ENCODE measurements at places on chromosomes 13 and 19. TPM values are rescaled to one million over a fixed set of nuclear protein-coding genes. Genes with fewer than 3 reads are reported as not detected.

GRCh38 chr13:106472621-106473020 lies 62.8 kb downstream of the EFNB2 start:
- no peak for DNase-seq

GRCh38 chr19:14497228-14497921 lies 1.4 kb upstream of the GIPC1 start:
- no peak for DNase-seq

- peak; percentile 47 for DNase-seq
Measured at GRCh38 chr13:112952759-112953551, 16.1 kb upstream of the MCF2L start.

- no peak for DNase-seq
Measured at GRCh38 chr19:2081873-2082810, 14.0 kb downstream of the MOB3A start.

DNA sequence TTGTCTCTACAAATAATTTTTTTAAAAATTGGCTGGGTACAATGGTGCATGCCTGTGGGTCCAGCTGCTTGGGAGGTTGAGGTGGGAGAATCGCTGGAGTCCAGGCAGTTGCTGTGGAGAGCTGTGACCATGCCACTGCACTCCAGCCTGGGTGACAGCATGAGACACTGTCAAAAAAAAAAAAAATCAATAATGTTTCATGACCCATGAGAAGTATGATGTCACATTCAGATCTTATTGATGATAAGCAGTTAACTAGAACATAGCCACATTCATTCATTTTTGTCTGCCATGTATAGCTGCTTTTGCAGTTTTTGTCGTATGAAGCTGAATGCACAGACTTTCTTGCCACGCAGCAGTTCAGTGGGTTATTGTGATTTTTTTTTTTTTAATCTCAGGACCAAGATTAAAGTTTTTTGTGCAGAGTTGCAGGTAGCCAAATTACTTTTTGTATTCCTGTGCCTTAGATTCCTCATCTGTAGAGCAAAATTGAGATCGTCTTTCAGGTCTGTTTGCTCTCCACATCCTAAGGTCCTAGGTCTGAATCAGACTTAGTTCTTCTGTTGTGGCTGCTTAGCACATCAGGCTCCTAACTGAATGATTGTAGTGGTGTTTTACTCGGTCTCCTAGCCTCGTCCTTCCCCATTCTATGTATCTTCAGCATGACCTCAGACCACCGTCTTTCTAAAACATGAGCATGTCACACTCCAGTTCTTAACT lies 145.2 kb downstream of the GGACT start:
- no peak for DNase-seq

- peak; percentile 86 for DNase-seq
Measured at GRCh38 chr19:33350538-33351309, 22.8 kb upstream of the CEBPG start.

DNA sequence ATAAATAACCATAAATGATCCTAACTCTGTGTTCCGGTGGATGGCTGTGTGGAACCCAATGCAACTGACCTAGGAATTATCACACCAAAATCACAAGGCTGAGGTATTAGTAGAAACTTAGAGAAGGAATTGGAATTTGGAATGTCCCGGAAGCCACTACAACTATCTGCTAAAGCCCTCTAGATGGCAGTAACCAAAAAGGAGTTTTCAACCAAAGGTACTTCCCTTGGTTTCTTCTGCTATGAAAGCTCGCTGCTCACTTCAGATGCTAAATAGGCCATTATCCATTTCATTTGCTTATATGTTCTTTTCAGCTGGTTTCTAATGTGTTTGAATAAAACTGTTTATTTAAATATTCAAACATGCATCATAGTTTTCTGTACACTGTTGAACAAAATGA lies 1589.1 kb upstream of the SPRY2 start:
- DNase-seq, result no peak

GRCh38 chr19:52296400-52296772 lies 583 bp upstream of the ZNF480 start:
- no peak for DNase-seq

GRCh38 chr13:74443631-74444030 lies 309.4 kb upstream of the KLF12 start:
- DNase-seq, result no peak

DNA sequence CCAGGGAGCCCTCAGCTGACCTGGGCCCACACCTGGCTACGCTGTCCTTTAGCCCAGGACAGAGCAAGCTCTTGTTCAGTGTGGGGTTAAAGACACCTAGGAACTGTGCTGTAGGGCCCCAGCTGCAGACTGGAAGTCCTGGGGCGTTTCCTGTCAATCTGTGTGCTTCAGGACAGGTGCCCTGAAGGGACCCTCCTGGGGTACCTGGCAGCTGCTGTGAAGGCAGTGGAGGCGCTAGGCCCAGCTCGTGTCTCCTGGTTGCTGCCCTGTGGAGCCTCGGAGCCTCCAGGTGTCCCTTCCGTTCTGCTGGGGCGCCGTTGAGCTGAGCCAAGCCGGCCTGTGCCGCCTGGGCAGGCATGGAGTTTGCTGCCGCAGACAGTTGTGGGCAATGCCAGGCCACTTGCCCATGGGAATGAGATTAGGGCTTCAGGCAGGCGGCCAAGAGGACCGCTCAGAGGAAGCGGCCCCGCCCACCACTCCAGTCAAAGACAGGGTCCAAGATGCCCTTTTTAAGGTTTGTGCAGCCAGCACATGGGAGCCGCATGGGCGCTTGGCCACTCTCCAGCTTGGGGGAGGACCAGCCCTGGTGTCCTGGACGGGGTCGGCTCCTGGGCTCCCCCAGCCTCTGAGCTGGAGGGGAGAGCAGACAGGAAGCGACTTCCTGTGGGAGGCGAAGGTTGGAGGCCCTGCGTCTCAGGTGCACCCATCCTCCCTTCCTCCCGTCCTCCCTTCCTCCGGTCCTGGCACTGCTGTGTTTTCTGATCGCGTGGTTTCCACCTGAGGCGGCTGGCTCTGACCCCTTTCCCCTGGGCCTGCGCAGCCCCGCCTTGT lies 4.0 kb downstream of the PTBP1 start:
- no peak for DNase-seq

DNA sequence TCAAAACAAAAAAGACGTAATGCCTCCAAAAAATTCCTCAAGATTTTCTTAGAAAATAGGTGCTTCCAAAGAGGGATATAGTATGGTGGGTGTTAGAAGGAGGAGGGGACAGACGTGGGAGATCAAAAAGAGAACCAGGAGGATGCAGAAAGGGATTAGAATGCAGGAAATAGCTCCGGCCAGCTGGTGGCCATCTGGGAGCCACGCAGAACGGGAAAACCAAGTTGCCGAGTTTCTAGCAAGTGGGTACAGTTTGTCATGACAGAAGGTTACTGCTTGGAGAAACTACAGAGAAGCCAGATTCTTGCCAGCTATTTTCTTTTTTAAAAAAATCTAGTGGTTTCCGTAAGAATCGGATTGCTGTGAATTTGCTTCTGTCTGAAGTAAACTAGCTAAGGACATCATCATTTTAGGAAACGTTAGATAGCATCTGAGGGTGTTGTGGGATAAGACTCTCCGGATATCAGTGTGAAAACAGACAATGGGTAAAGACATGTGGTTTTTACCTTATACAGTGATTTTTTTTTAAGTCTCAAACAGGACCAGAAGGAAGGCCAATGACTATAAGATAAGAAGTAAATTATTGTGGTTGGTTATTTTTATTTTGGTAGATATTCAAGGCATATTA lies 104.9 kb downstream of the HSPH1 start:
- no peak for DNase-seq

DNA sequence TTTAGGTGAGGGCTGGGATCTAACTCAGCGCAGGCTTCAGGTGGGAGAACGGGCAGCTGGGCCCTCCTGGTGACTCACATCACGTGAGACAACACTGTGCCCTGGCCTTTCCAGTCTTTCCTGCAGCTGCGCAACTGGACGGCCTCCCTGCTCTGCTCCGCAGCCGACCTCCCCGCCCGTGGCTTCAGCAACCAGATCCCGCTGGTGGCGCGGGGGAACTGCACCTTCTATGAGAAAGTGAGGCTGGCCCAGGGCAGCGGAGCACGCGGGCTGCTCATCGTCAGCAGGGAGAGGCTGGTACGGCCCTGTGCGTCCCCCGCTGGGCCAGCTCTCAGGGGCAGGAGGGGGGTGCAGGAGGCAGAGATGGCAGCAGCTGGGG lies 8.8 kb downstream of the SPPL2B start:
- no peak for DNase-seq

DNA sequence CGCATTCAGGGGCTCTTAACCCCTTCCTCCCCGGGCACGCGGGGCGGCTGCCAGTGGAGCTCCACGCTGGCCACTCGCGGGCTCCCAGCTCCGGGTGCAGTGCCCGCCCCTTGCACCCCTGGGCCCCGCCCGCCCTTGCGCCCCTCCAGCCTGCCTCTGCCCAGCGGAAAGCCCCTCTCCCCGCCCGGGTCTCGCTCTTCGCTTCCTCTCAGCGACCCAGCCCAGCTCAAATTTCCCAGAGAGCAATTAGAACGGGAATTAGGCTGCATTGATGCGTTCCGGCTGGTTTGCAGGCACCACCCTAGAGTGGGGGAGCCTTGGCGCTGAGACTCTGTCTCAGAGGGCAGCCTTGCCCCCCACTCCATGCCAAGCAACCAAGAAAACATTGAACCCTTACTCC lies 1.8 kb upstream of the GSX1 start:
- DNase-seq, result no peak

GRCh38 chr13:25180775-25181537 lies 8.9 kb upstream of the AMER2 start:
- no peak for DNase-seq

DNA sequence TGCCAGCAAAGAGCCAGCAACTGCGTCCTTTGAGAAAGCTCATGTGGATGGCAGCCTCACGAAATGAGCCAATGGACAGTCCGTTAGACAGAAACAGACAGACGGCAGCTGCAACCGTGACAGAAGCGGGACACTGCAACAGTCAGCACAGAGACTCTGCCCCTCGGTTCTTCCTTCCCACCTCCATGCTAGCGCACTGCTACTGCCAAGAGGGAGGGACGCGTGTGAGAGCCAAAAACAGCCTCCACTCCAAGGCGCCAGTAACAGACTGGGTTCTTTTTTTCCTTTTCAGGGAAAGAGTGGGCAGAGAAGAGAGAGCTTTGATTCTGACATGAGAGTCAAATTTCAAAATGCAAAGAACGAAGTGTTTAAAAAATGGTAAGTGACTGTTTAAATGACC lies 77.5 kb downstream of the SERP2 start:
- no peak for DNase-seq

- no peak for DNase-seq
Measured at GRCh38 chr13:94249512-94249911, 230.0 kb downstream of the DCT start.

- DNase-seq, result no peak
Measured at GRCh38 chr19:38840583-38840968, 9.0 kb upstream of the ECH1 start.

GRCh38 chr13:48505597-48506091 lies 27.2 kb downstream of the RCBTB2 start:
- no peak for DNase-seq

DNA sequence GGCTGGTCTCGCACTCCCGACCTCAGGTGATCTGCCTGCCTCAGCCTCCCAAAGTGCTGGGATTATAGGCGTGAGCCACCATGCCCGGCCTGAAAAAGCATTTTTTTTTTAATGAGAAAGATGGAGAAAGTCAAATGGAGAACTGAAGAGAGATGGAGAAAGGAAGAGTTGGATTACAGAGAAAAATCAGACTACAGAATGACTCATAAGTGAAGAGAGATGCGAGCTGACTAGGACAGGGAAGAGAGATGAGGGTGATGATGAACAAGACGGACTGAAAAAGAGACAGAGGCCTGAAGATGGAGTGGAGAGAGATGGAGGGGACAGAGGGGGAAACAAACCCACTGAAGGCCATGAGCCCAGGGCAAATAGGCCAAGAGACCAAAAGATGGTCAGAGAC lies 1.5 kb downstream of the DHX34 start:
- DNase-seq, result no peak

GRCh38 chr13:112105244-112105681 lies 38.3 kb downstream of the SOX1 start:
- no peak for DNase-seq

DNA sequence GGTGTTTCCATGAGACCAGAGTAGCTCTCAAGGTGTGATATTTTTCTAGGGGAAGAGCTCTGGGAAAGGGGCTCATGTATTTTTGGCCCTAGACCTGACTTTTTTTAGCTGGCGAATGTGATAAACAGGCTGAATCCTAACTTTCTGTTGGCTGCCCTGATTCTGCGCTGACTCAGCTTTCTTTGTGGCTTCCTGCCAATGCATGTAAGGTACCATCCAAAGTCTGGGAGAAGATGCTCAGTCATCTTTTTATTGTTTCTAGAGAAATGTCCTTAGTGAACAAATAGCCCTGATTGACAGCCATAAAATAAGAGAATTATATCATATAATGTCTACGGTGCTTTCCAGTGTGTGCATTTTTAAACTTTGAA lies 113.6 kb upstream of the MBNL2 start:
- no peak for DNase-seq

- no peak for DNase-seq
Measured at GRCh38 chr13:48594096-48594815, 59.5 kb upstream of the CYSLTR2 start.

DNA sequence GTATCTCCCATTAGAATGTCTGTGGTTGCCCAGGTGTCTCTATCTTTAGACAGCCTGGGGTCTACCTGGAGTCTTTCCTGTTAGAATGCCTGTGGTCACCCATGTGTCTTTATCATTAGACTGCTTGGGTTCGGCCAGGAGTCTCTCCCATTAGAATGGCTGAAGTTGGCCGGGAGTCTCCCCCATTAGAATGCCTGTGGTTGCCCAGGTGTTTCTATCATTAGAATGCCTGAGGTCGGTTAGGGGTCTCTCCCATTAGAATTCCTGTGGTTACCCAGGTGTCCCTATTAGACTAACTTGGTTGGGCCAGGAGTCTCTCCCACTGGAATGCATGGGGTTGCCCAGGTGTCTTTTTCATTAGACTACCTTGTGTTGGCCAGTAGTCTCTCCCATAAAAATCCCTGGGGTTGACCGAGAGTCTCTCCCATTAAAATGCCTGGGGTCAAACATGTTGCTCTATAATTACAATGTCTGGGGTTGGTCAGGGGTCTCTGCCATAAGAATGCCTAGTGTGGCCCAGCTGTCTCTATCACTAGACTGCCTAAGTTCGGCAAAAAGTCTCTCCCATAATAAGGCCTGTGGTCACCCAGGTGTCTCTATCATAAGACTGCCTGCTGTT lies 1448.7 kb downstream of the UQCRFS1 start:
- DNase-seq, result peak; percentile 12

GRCh38 chr13:27792393-27793218 lies at the start of gene GSX1:
Gene GSX1 (plus strand): TSS chr13:27792483. CDS start chr13:27792691, 208 bp downstream.
- no peak for DNase-seq

- no peak for DNase-seq
Measured at GRCh38 chr13:40484101-40484800, 182.2 kb downstream of the FOXO1 start.

GRCh38 chr13:36885901-36886300 lies 34.1 kb downstream of the SMAD9 start:
- DNase-seq, result no peak

The NCR1 gene
- total RNA-seq, result not detected

The ZNF221 gene
- 6.8 TPM for total RNA-seq

The ACER1 gene
- total RNA-seq, result 63.1 TPM

The NBEA gene
- 9.7 TPM for total RNA-seq

The SYCN gene
- total RNA-seq, result not detected

The CCDC194 gene
- not detected for total RNA-seq

The ZNF549 gene
- 3.4 TPM for total RNA-seq

The GIPR gene
- 2.0 TPM for total RNA-seq
